Stimulated activated CD8-positive, alpha-beta memory T cell treated with anti-CD3 and anti-CD28 coated beads, Interleukin-7, amount 100 ng/mL, for 1 hour (primary cell): ENCODE measurements at places on chromosomes 7 and 10.

DNA sequence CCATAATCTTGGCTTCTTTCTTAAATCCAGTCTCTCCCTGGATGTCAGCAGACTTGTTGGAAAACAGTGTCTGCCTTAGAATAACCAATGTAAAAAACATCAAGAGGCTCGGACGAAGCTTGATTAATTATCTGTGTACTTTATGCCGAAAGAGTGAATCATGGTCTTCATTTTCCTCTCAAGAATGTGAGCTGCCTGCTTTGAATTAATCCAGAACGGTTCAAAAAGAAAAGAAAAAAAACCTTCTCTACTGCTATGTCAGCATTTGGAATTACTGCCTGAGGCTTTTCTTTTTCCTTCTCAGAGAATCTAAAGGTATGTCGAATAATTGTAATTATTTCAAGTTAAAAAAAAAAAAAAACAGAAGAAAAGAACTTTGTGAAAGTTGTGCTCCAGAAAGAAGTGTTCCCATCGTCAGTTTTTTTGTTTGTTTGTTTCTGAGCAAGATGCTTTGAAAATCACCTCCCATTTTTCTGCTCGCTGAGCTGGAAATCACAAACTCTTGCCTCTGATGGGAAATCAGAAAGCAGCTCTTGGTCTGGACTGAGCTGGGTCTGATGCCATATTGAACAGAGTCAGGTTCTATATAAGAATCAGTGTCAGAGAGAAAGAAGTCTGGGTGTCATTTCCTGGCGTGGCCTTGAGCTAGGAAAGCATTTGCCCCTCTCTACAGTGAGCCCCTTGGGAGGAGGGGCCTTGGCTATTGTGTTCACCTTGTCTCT lies 20.2 kb downstream of the PLPP4 start:
- DNase-seq = no peak

- no peak for DNase-seq
Observed at GRCh38 chr10:118171861-118172260, 125.1 kb upstream of the RAB11FIP2 start.

- no peak for DNase-seq
Observed at GRCh38 chr10:104406715-104407650, 53.4 kb downstream of the CFAP58 start.

DNA sequence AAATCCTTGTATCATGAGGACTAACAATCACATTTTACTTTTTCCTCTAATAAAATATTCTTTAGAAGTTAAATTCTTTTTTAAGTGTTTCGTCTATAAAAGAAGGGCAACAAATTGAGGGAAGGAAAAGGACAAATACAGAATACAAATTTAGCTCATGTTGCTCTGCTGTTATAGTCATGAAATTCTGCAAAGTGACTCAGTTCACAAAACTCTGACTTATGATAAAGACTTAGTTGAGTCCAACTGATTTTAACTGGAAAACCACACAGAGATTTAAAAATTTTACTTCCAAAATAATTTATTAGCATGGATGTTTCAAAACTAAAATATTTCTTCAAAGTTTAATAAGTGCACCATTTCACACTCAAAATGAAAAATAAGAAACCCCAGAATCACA lies 75.0 kb upstream of the GPR22 start:
- DNase-seq = no peak

- no peak for DNase-seq
Observed at GRCh38 chr10:113907166-113907565, 52.7 kb downstream of the NHLRC2 start.

GRCh38 chr10:4283846-4284610 lies 499.0 kb upstream of the KLF6 start:
- DNase-seq = no peak

- DNase-seq = no peak
Observed at GRCh38 chr7:47408675-47409074, 173.2 kb downstream of the TNS3 start.

- DNase-seq = no peak
Observed at GRCh38 chr7:21054427-21055112, 267.9 kb upstream of the SP8 start.

GRCh38 chr7:159198016-159198724 lies 53.5 kb upstream of the VIPR2 start:
- DNase-seq = no peak

DNA sequence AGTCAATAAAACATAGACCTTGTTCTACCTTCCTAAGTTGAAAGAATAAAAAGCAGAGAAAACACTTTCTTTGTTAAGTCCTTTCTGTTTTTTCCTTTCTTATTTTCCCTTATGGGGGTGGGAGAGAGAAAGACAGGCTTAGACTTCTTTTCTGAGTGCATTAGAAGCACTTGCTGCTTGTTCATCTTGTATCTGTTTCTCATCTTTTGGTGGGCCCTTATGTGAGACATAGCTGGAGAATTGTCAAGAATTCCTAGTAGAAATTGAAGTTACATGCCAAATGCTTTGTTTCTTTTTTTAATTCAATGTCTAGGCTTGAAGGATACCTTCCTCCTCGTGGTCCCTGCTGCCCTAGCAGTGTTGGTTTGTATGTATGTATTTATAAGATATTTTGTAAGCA lies 6.7 kb downstream of the EIF4EBP2 start:
- no peak for DNase-seq

DNA sequence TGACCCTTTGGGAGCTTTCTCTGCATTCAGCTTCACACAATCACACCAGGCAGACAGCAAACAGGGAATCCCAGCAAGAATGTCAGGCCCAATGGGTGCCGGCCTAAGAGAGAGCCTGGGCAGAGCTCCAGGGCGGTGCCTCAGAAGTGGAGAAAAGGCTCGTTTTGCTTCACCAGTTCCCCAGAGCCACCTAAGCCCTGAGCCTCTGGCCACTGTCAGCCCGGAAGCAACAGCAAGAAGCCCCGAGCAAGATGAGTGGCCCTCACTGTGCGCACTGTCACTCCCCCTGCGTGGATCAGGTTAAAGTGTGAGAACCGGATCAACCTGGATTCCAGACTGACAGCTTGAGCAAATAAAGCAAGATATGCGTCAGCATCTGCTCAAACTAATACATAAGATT lies 14.7 kb downstream of the CNPY1 start:
- DNase-seq = no peak

DNA sequence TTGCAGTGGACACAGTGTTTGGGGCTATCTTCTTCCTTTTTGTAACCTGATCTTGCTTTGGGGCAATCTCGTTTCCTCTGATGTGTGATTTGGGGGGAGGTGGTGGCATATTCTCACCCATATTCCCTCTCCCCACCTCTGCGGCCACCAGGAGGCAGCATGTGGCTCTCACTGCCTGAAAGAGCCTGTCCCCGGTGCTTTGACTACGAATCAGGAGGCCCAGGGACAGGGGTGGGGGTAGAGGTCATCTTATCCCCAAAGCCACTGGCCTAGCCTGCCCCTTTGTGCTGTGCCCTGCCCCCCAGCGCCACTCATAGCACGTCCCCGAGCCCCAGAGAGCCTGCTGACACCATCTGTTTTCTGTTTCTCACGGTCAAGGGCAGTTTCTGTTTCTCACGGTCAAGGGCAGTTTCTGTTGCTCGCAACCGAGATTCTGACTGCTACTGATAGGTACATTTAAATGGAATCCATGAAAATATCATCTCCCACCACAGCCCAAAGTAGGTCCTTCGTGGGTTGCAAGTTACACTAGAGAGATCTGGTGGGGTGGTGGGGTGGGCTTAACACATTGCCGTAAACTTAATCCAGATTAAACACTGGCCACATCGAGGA lies 28.2 kb downstream of the PHYH start:
- peak; percentile 24 for DNase-seq

DNA sequence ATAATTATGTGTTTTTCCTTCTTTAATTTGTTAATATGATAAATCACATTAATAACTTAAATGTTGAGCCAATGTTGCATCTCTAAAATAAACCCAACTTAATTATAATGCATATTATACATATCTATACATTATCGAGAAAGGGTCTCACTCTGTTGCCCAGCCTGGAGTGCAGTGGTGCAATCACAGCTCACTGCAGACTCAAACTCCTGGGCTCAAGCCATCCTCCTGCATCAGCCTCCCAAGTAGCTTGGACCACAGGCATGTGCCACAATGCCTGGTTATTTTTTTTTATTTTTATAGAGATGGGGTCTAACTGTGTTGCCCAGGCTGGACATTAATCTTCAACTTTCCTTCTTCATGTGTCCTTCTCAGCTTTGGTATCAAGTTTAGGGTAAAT lies 98.9 kb downstream of the INHBA start:
- no peak for DNase-seq

DNA sequence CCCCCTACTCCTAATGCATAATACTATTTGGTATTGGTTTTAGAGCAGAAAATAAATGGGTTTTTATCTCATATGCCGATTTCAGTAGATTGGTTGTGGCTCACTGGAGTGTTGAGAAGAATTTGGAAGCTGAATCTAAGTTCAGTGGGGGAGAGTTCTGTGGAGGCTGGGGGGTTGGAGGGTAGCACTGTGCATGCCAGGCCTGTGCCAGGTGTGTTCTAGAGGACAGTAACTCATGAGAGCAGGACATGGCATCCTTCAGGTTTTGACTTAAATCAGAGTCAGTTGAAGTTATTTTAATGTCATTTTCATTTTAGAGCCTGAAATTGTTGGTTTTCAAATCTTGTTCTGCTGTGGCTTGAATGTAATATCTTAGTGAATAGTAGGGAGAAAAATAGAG lies 79.5 kb downstream of the EEPD1 start:
- DNase-seq = no peak

- DNase-seq = no peak
Observed at GRCh38 chr10:34737772-34738169, 77.3 kb downstream of the PARD3 start.

GRCh38 chr10:103804871-103805270 lies 50.5 kb downstream of the SH3PXD2A start:
- no peak for DNase-seq

GRCh38 chr10:84525120-84525806 lies 196.9 kb downstream of the CCSER2 start:
- DNase-seq = no peak

- no peak for DNase-seq
Observed at GRCh38 chr10:112926906-112927688, 22.9 kb upstream of the TCF7L2 start.

GRCh38 chr7:94394437-94395140 lies at the start of gene COL1A2:
Gene COL1A2, plus strand, starts transcription at chr7:94394895. Its CDS starts 137 bp downstream, at chr7:94395032.
- DNase-seq = no peak

- DNase-seq = no peak
Observed at GRCh38 chr7:52863652-52864051, 171.8 kb upstream of the POM121L12 start.

- DNase-seq = no peak
Observed at GRCh38 chr7:127935847-127936376, 95.3 kb downstream of the LRRC4 start.

DNA sequence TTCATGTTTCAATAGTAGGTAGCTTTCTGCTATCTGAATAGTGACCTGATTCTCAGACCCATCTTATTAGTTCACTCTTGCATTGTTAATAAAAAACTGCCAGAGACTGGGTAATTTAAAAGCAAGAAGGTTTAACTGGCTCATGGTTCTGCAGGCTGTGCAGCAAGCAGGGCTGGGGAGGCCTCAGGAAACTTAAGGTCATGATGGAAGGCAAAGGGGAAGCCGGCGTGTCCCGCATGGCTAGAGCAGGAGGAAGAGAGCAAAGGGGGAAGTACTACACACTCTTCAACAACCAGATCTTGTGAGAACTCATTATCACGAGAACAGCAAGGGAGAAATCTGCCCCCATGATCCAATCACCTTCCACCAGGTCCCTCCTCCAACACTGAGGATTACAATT lies 185.2 kb upstream of the PITRM1 start:
- DNase-seq = no peak

- no peak for DNase-seq
Observed at GRCh38 chr10:119667562-119668328, 16.6 kb downstream of the BAG3 start.

GRCh38 chr10:17872191-17873091 lies 63.3 kb downstream of the MRC1 start:
- no peak for DNase-seq

- DNase-seq = no peak
Observed at GRCh38 chr10:112143420-112143819, 40.1 kb downstream of the GPAM start.

- no peak for DNase-seq
Observed at GRCh38 chr7:139169816-139170215, 60.3 kb upstream of the ZC3HAV1 start.

- DNase-seq = no peak
Observed at GRCh38 chr7:105677817-105678573, 96.7 kb upstream of the EFCAB10 start.

- DNase-seq = no peak
Observed at GRCh38 chr7:149218469-149219420, 20.7 kb upstream of the ZNF212 start.

DNA sequence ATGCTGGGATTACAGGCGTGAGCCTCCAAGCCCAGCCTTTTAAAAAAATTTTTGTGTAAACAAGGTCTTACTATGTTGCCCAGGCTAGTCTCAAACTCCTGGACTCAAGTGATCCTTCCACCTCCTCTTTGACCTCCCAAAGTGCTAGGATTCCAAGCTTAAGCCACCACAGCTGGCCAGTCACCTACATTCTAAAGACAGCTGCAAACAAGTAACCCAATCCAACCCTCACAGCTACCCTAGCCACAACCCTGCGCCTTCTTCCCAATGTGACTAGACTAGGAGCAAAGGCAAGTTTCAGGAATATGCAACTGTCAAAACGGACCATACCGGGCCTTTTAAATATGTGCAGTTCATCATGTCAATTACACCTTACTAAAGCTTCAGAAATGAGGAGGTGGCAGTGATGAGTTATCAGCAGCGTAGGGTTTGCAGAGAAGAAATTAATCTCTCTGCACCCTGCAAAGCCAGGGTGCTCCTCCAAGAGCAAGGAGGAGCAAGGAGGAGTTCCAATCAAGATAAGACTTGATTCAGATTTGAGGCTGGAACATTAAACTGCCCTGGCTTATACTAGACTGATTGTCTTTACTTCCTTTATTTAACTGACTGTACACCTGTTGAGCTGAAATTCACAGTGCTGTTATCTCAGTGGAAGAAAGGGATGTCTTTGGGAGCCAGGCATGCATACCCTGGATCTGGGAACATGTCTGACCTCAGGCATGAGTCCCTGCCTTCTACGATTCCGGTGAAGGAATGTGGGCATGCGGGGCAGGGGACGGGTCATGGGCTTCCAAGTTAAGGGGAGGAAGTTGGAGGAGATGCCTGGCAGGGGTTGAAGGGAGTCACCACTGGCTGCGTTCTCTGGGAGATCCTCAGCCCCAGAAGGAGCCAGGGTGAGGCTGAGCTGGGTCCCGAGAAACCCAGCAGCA lies 15.5 kb upstream of the TMEM120A start:
- DNase-seq = no peak

DNA sequence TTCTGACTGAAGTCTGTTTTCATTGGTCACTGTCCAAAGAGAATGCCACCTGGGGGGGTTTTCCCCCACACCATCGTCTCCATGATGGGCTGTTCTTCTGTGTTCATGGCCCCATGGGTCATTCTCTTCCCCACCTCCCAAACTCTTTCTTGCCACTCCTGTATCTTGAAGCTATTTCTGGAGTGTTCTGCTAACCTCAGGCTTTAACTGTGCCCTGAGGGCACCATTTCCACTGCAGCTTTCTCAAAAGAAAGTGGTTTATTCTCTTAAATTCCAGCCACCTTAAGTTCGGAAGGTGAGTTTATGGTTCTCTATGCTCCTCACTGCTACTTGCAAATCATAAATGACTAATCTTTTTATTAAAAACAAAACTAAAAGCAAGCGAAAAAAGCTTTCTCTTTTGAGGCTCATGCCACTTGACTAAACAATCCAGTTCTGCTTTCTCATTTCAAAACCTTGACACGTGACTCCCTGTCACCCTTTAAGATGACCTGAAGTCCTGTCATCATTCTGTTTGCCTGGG lies 7.4 kb upstream of the APBB1IP start:
- no peak for DNase-seq

- no peak for DNase-seq
Observed at GRCh38 chr10:87054373-87055295, 34.5 kb downstream of the FAM25A start.
